T-helper 2 cell treated with Interferon-gamma antibody and Interleukin-4, amounts not matched to agents 5 μg/mL and 100 μg/mL, for 36 hours (primary cell): ENCODE measurements at places on chromosomes 7 and 10.

GRCh38 chr7:114885836-114886235, 36.1 kb upstream of the MDFIC start:
- DNase-seq: no peak

DNA sequence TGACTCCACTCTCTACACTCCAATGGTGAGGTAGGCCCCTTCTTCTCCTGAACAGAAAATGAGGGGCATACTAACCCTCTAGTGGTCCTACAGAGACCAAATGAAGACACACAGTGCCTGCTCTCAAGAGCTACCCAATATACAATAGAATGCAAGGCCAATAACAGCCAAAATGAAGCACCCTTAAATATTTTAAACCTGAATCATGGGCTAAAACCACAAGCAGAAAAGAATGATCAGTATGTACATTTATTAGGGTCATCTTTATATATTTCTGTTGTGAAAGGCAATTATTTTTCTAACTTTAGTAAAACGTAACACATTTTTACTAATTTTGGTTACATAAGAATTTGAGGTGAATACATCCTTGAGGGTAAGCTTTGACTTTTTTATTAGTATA, 49.9 kb upstream of the COL1A2 start:
- DNase-seq: no peak

- no peak for DNase-seq
Measured at GRCh38 chr7:79749856-79750255, 296.4 kb upstream of the MAGI2 start.

DNA sequence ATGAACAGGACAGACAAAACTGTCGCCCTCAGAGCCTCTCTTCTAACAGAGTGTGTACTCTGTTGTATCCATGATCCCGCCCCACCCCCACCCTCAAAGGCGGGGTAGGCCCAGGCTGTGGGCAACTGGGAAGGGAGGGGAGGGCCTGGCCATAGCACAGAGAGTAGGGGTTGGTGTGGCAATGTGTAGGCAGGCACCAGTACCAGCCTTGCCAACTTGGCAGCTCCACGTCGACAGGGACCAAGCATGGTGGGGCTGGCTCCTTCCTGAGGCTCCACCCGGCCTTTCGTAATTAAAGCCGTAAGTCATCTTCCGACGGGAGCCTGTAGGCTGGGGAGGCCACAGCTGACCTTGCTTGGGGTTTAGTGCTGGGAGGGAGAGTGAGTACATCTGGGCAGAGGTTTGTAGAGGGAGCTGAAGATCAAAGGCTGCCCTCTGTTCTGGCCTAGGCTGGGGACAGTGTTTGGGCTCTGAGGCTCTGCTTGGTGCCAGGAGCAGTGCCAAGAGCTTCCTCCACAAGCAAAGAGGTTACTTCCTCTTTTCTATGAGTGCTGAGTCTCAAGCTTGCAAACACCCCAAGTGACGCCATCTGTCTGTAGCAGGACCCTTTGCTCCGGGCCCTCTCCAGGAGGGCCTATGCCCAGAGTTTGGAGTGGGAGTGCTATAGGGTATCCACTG, 121.6 kb downstream of the C10orf105 start:
- no peak for DNase-seq

GRCh38 chr7:91293136-91293535, 28.9 kb downstream of the FZD1 start:
- no peak for DNase-seq

- no peak for DNase-seq
Measured at GRCh38 chr7:122310119-122311021, 5.8 kb upstream of the FEZF1 start.

GRCh38 chr7:42272793-42273665, 36.0 kb upstream of the GLI3 start:
- DNase-seq: no peak

DNA sequence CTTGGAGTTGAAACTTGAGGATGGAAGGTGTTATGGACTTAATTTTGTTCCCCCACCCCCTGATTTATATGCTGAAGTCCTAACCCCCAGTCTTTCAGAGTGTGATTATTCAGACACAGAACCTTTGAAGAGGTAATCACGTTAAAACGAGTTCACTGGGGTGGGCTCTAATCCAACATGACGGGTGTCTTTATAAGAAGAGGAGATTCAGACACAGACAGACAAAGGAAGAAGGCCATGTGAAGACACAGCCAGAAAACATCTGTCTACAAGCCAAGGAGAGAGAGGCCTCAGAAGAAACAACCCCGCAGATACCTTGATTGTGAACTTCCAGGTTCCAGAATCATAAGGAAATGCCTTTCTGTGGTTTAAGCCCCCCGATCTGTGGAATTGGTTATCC, 37.0 kb downstream of the GHRHR start:
- DNase-seq: no peak

DNA sequence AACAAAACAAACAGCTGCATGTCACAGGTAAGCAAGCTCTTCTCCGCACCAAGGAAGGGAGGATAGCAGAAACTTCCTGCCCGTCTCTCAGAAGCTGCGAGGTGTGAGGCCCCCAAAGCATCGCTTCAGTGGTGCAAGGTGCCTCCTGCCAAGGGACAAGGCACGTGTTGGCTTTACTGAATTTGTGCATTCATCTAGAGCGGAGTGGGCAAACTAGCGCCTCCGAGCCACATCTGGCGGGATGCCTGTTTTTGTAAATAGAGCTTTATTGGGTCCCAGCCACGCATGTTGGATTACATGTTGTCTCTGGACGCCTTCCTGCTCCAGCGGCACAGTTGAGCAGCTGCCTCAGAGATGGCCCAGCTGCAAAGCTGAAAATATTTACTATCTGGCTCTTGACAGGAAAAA, 27.7 kb downstream of the PHYH start:
- no peak for DNase-seq

DNA sequence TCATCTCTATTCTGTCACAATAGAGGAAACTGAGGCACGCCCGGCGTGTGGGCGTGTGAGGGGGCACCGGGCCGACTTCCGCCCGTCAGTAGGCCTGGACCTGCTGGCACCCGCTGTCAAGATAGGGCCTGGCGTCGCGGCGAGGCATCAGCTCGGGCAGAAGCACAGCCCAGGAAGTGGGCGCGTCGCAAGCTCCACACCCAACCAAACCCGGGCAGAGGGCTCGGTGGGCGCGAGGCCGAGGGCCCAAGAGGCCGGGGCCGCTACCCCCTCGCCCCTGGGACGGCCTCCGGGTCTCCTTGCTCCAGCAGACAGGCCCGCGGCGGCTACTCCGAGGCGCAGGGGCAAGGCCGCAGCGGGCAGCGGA, 91.2 kb downstream of the SPAG6 start:
- DNase-seq: no peak

- no peak for DNase-seq
Measured at GRCh38 chr10:971150-971542, 17.1 kb upstream of the GTPBP4 start.

GRCh38 chr7:156534925-156535324, 105.6 kb upstream of the RNF32 start:
- no peak for DNase-seq

GRCh38 chr7:73341877-73342276, 13.9 kb downstream of the FKBP6 start:
- no peak for DNase-seq

GRCh38 chr10:101233863-101234262, 4.6 kb upstream of the LBX1 start:
- DNase-seq: no peak

- no peak for DNase-seq
Measured at GRCh38 chr10:112898540-112899390, 51.3 kb upstream of the TCF7L2 start.

DNA sequence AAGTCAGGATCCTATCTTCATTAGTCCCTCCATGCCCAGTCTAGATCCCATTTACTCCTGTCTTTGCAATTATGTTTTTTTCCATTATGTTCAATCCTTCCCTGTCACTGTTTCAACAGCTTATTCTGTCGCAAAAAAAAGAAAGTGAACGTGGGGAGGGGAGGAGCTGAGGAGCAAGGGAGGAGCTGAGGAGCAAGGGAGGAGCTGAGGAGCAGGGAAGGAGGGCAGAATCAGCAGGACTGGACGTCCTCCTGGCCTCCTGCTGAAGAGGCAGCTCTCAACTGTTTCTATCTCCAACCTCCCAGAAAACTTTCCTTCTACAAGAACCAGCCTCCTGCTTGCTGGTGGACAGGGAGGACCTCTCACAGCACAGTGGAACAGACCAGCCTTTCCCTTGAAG, 26.0 kb downstream of the LARP4B start:
- no peak for DNase-seq

DNA sequence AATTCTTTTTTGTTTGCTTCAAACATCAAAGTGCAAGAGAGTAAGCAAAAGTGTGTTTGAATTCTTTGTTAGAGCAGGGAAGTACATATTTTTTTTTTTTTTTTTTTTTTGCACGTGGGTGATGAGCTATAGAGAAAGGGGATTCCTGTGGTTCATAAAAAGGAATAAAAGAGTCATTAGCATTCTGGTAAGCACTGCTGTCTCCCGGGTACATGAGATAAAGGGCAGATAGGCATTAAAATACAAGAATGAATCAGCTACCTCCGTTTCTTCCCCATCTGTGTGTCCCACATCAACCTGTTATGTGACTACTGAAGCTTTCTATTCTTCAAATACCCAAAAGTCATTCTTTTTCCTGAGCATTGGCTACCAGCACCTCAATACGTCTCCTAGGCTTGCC, 102.4 kb upstream of the SEMA3D start:
- DNase-seq: no peak

GRCh38 chr10:121601458-121601857, 3.2 kb upstream of the FGFR2 start:
- no peak for DNase-seq

GRCh38 chr7:46811529-46811928, 770.4 kb downstream of the TNS3 start:
- DNase-seq: no peak

GRCh38 chr7:116122972-116123595, 87.3 kb upstream of the TES start:
- no peak for DNase-seq

DNA sequence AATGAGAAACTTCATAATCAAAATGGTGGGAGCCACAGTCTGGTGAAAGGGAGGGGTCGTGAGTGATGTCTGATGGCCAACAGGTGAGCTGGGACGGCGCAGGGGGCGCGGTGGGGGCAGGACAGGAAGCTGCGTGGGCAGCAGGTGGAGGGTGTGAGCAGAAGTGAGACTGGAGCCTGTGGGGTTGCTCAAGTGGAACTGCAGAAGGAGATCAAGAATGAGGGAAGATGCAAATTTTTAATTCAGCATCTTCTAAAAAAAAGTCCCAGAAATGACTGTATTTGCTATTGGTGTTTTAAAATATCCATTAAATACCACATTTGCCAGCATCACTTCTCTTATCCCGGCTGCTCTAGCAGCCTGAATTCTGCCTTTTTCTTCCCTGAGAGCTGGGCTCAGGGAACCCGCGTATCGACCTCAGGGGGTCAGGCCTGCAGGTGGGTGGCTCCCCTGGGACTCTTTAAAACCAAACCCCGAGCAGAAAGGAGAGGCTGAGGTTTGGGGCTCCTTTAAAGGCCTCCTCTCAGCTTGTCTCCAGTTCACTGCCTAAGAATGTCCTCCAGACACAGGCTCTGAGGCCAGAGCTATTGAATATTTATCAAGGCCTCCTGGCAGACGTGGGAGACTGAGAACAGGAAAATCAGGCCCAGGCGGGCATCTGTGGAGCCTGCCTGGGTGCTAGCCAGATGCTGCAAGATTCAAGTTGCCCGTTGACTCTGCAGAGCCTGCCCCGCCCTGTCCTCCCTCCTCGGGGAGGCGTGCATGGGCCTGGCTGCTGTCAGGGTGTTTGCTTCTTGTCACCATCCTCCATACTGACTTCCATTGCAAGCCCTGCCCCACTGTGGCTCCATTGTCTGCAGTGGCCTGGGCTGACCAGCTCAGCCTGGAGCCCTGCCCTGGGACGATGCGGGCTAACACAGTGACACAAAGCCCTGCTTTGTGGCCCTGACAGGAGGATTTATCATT, 53.9 kb downstream of the SYPL1 start:
- DNase-seq: no peak

DNA sequence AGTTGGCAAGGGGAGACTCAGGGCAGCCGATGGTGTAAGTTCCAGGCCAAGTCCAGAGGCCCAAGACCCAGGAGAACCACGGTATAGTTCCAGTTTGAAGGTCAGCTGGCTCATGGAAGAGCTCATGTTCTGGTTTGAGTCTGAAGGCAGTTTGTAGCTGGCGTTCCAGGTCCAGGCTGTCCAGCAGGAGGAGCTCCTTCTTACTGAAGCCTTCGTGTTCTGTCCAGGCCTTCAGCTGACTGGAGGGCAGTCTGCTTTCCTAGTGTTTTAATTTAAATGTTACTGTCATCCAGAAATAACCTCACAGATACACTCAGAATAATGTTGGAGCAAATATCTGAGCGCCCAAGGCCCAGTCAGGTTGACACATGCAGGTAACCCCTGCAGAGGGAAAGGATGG, 4.2 kb downstream of the SUN1 start:
- DNase-seq: no peak

GRCh38 chr10:117519286-117519685, 23.3 kb upstream of the EMX2 start:
- DNase-seq: no peak
